ENCODE measurements at places on chromosomes 6 and 20.

GRCh38 chr6:73388433-73388799, 6.2 kb upstream of the DDX43 start:
- DNase-seq, result no peak

DNA sequence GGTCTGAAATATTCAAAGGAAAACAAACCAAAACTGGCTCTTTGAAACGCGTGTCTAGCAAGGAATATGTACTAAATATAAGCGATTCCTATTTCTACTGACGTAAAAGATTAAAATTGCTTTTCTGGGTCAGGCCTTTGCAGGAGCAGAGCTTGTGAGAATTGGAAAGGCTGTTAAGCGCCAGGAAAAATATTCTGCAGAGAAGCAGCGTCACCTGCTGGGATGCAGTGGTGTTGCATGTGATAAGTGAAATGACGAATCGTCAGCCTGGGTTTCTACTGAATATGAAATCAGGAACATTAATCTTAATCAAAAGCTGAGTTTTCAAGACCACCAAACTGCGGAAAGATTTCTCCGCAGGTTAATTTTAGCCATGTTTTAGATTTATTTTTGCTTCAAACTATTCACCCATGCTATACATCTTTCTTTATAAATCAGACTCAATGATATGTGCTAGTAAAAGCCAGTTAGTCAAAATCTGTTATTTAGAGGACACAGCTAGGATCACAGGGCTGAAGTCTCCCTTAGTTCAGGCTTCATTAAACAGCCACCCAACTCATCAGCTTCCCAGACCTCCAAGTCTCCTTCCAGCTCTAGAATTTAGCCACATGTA, 67.4 kb downstream of the ALDH8A1 start:
- no peak for DNase-seq

DNA sequence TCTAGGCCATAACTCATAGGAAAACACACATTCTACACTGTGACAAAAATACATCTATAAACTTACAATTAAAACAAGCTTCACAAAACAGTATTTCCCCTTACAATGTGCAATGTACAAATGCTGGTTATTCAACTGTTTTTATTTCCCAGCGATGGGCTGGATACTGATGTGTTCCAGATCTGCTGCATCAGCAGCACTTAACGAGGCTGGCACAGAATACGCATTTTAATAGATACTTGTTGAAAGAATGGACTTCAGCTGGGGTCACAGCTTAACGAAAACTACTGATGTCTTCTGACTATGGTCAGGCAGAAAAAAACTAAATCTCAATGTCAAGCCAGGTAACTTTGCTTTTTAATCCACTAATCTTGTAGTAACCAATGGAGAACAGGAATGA, 70.9 kb downstream of the B4GALT5 start:
- DNase-seq, result no peak

DNA sequence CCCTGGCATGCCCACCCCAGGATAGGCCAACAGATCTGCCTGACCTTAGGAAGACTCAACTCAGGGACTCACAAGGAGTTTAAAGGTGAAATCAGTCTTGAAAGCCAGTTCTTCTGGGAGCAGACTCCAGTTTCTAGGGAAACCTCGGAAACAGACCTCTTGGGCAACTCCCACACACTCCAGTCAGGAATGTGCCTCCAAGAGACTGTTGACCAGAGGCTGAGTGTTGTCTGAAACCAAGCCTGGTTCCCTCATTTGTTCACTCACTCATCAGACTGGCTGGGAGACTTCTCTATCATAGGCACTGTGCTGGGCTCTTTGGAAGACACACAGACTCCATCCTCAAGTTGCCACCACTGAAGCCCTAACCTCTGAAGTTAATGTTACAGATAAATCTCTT, 1.8 kb downstream of the TREM1 start:
- no peak for DNase-seq

DNA sequence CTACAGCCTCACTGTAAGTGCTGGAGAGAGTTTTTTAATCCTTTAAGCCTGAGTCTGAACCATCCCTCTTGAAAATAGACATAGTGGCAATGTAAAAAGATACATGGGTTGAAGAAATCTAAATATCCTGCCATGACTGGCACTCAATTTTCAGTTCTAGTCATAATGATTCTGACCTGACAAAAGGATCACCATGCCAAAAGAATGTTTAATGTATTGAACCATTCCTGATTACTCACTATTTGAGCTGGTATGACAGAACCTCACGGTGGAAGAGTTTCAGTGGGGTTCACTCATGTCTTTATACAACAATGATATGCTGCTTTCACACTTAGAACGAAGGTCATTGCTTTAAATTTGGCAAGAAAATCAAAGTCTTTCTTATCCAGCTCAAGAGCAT, 93.4 kb downstream of the HIVEP2 start:
- no peak for DNase-seq

GRCh38 chr20:18527836-18528235, 20.1 kb downstream of the SEC23B start:
- no peak for DNase-seq
